ENCODE measurements at places on chromosomes 13 and 19.
A peak's percentile ranks its signal among the peaks of the same experiment; 100 is the strongest.

- no peak for DNase-seq
These were observed 12.2 kb upstream of the FFAR2 start for GRCh38 chr19:35435896-35436295.

DNA sequence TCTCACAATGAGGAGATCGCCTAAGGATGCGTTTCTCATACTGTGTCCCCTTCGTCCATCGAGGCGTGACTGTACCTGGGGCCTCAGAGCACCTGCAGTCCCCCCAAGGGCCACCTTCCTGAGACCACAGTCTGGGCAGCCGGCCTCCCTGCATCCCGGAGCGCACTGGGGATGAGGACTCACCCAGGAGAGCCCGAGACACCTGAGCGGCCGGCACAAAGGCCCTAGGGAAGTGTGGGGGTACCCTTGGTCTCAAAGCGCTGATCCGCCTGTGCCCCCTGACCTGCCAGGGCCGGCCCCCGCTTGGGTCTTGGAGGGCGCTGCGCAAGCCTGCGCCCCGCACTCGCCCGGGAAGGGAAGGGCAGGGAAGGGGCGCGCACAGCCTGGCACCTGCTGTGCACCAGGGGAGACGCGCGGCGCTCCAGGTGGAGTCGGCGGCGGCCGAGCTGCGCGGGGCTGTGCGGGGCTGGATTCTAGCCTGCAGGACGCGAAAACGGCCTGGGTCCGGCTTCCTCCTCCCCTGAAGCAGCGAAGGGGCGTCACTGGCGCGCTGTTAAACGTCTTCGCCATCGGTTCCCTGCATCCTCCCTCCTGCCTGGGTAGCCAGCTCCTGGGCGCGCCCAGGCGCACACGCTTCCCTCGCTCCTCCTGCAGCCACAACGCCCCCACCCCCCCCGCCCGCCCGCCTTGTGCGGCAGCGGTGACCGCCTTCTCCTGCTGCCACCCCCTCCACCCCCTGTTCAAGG, 13.6 kb upstream of the USP29 start:
- no peak for DNase-seq

- DNase-seq: no peak
These were observed 314.6 kb downstream of the LIG4 start for GRCh38 chr13:107900775-107901174.

GRCh38 chr13:53747825-53748224, 719.2 kb downstream of the OLFM4 start:
- no peak for DNase-seq

GRCh38 chr13:40993987-40994386, 25.1 kb downstream of the ELF1 start:
- peak; percentile 100 for DNase-seq

DNA sequence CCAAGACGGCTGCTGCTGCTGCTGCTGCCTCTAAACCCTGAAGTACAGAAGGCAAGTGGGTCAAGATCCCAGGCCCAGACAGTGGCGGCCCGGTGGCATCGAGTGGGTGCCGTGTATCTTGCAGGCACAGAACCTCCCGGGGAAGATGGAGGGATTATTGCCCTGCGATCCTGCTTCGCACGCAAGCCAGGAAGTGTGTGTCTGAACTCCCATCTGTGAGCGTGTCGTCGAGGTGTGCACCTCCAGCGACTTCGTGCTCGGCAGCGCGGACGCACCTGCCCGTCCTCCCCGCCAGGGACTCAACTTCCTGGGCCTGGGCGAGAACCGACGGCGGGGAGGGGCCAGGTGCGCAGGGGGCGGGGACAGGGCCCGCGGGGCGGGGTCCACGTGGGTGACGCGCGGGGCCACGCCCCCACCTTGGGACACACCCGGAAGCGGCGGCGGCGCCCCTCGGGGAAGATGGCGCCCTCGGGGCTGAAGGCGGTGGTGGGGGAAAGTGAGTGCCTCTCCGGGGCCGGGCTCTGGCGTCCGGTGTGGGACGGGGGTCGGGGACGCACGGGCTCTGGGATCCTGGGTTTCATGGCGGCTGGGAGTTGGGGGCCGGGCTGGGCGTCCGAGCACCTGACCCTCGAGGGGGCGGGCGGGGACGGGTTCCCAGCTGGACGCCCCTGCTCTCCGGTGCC, at the start of gene STXBP2:
STXBP2 (plus strand) TSS at position 420 of the 683 bp plus-strand sequence; CDS start at position 460, 40 bp downstream.
- DNase-seq: peak; percentile 60

DNA sequence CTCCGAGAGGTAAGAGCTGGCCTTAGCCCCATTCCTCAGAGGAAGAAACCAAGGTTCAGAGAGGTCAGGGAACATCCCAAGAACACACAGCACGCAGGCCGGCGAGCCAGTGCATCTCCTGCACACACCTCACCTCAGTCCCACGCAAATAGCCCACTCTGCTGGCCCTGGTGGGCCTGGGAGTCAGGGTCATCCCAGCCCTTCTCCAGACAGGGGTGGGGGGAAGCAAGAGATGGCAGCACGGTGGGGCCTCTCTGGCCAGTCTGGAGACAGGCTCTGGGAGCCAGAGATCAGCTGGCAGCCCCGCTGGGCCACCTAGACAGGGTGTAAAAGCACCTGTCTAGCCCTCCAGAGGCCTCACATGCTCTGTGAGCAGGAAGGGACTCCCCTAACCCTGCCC, 26.8 kb downstream of the TUBA3C start:
- DNase-seq: no peak

DNA sequence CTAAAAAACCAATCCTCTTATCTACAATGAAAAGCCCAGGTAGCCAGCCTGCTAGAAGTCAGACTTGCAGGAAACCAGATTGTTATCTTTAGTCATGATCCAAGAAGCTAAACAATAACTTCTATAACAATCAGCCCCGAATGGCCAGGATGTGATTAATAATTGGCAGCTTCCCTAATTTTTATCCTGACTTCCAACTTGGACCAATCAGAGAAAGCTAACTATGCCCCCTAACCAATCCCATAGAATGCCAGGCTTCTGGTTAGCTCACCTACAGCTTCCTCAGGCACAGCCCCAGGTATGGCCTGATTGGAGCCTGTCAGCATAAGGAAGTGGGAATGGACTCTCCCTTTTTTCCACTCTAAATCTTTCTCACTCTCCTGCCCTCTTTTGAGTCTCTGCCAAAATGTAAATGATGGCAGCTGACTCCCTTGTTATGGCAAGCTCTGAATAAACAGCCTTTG, 394.9 kb downstream of the DLEU7 start:
- DNase-seq: peak; percentile 83

DNA sequence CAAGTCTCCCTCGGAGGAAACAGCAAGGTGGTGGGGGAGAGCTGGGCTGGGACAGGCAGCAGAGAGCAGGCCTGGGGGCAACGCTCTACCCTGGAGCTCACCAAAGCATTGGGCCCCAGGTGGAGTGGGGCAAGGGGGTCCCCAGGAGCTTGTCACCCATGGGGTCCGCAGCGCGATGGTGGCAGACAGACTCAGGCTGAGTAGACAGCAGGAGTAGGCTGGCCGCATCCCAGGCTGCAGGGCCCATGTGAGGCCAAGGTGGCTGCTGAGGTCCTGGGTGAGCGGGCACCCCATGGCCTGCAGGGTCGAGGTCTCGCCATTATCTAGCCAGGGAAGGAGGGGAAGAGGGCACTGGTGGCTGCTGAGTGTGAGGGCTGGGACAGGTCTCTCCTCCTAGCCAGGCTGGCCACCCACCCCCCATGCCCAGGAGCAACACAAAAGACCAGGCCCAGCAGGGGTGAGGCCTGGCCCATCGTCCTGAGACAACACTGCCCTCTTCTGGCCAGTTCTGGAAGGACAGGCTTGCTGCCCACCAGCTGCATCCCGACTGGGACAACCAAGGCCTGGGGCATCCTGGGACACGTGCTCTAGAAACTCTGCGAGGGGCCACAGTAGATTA, 33.1 kb downstream of the CEBPG start:
- DNase-seq: peak; percentile 2

GRCh38 chr13:79060216-79060615, 345.8 kb downstream of the RBM26 start:
- no peak for DNase-seq

- no peak for DNase-seq
These were observed 2.5 kb downstream of the KDM4B start for GRCh38 chr19:4971424-4971793.

DNA sequence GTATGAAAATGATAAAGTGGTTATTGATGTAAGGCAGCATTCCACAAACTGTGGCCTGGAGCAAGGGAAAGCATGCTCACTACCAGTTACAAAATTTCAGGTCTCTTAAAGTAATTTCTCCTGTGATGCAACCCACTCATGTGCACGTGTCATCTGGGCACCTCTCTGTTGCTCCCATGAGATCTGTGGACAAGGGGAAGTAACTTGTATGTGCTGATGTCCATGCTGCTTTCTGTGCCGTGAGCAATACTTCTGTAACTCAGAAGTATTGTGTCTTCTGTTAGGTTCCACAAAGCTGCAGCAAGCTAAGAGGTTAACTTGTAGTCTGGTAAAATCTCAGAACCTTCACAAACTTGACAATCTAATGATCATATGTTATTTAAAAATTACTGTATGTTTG, 930.0 kb upstream of the SLITRK6 start:
- DNase-seq: no peak

GRCh38 chr19:58362272-58362994, at the start of gene ZNF497:
ZNF497 (minus strand) TSS chr19:58362751; CDS start chr19:58357635, 5,116 bp downstream.
- peak; percentile 92 for DNase-seq

DNA sequence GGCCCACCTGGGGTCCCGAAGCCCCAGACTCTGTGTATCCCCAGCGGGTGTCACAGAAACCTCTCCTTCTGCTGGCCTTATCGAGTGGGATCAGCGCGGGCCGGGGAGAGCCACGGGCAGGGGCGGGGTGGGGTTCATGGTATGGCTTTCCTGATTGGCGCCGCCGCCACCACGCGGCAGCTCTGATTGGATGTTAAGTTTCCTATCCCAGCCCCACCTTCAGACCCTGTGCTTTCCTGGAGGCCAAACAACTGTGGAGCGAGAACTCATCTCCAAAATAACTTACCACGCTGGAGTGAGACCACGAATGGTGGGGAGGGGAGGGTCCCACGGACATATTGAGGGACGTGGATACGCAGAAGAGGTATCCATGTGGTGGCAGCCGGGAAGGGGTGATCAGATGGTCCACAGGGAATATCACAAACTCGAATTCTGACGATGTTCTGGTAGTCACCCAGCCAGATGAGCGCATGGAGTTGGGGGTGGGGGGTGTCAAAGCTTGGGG, 1.0 kb upstream of the ICAM5 start:
- DNase-seq: peak; percentile 65
